Memory B cell (primary cell): ENCODE measurements at places on chromosomes 7 and 10.
A peak's percentile ranks its signal among the peaks of the same experiment; 100 is the strongest.

GRCh38 chr10:47025253-47025539, 114.0 kb downstream of the PTPN20 start:
- DNase-seq, result no peak

- DNase-seq, result no peak
These were observed 29.1 kb downstream of the TES start for GRCh38 chr7:116239434-116239833.

- DNase-seq, result no peak
These were observed 4.8 kb downstream of the IMPDH1 start for GRCh38 chr7:128404886-128405470.

- DNase-seq, result no peak
These were observed 9.4 kb upstream of the CYCS start for GRCh38 chr7:25134358-25135010.

- no peak for DNase-seq
These were observed 96.6 kb downstream of the MKLN1 start for GRCh38 chr7:131424219-131424822.

- DNase-seq, result no peak
These were observed 293.6 kb downstream of the GLRX3 start for GRCh38 chr10:130429809-130430208.

- no peak for DNase-seq
These were observed 19.2 kb upstream of the PRKAG2 start for GRCh38 chr7:151896086-151896485.

DNA sequence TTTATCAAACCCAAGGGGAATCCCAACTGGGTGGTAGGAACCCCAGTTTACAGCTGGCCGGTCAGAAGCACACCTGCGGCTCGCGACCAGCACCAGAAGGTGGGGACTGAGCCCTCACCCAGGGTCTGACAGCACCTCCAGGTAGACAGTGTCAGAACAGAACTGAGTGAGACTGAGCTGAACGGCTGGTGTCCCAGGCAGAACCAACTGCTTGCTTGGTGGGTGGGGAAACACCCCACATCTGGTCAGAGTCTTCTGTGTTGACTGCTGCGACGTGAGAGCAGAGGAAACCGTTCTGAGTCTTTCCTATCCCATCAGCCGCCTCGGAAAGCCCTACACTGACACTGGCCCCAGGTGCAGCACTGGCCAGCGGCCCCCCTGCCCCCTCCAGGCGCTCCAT, 160.7 kb downstream of the MAD1L1 start:
- DNase-seq, result peak; percentile 44

DNA sequence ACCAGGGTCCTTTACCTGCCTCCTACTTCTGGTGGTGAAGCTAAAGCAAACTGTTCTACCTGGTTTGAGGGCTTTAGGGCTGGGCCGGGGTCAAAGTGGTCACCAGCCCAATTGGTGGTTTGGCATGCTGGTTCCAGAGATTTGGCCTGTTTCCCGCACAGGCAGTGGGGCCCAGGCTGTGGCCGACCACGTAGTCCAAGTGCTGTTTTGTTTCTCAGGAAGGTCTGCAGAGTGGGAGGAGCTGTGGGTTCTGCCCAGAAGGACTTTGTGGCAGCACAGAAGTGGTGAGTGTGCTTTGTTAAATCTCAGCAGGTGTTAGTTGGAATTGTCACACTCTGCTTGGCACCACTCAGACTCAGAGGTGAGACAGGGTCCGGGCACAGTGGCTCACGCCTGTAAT, 85.8 kb downstream of the MKX start:
- no peak for DNase-seq

GRCh38 chr10:70804421-70804808, 11.3 kb upstream of the SGPL1 start:
- DNase-seq, result no peak
